ENCODE measurements at places on chromosomes 16 and 17.
A peak's percentile ranks its signal among the peaks of the same experiment; 100 is the strongest.

- no peak for DNase-seq
Observed at GRCh38 chr17:48624544-48625494, 1.3 kb downstream of the HOXB9 start.

GRCh38 chr17:752620-753219 is 656 bp upstream of the GEMIN4 start:
- peak; percentile 8 for DNase-seq

DNA sequence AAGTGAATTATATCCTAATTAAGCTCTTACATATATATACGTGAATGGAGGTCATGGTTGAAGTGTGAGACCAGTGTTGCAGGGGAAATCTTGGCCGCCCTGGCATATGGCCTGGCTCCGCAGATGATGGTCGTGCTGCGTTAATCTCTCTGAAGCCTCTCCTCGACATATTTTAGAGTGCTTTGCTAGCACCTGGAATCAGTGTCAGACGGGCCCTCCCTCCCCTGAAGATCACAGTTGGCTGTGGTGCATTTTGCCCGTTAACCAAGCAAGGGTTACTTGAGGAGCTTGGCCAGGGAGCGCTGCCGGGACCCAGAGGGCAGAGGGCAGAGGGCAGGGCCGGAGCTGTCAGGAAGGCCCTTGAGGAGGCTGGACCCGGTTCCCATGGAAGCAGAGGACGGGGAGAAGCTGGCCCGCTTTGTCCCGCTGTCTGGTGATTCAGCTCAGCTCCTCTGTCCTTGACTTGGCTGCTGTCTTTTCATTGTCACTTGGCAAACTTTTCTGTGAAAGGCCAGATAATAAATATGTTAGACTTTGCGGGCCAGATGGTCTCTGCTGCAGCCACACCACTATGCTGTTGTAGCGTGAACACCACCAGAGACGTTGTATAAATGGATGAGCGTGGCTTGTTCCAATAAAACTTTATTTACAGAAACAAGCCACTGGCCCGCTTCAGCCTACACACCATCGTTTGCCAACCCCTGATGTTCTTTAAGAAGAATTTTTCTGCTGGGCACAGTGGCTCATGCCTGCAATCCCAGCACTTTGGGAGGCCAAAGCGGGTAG is 32.3 kb downstream of the CIBAR2 start:
- DNase-seq, result no peak

DNA sequence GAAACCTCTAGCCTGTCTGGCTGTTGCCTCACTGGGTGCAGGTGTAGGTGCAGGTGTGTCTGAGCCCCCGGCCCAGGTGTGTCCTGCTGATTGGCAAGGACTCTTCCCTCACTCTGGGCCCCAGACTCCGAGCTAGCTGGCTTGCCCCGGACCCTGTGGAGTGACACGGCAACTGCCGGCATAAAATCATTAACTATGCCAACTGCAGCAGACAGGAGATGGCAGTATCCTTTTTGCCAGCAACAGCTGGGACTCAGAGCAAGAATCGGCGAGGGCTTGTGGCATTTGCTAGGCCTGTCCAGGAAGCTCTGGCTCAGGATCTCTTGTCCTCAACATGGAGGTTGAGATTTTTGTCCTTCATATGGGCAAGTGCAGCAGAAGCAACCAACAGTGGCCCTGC is 20.8 kb downstream of the CIAPIN1 start:
- no peak for DNase-seq

- no peak for DNase-seq
Observed at GRCh38 chr16:4564661-4565267, 8.6 kb downstream of the C16orf96 start.

GRCh38 chr17:40542558-40543411 is 22.5 kb downstream of the CCR7 start:
- DNase-seq, result no peak

DNA sequence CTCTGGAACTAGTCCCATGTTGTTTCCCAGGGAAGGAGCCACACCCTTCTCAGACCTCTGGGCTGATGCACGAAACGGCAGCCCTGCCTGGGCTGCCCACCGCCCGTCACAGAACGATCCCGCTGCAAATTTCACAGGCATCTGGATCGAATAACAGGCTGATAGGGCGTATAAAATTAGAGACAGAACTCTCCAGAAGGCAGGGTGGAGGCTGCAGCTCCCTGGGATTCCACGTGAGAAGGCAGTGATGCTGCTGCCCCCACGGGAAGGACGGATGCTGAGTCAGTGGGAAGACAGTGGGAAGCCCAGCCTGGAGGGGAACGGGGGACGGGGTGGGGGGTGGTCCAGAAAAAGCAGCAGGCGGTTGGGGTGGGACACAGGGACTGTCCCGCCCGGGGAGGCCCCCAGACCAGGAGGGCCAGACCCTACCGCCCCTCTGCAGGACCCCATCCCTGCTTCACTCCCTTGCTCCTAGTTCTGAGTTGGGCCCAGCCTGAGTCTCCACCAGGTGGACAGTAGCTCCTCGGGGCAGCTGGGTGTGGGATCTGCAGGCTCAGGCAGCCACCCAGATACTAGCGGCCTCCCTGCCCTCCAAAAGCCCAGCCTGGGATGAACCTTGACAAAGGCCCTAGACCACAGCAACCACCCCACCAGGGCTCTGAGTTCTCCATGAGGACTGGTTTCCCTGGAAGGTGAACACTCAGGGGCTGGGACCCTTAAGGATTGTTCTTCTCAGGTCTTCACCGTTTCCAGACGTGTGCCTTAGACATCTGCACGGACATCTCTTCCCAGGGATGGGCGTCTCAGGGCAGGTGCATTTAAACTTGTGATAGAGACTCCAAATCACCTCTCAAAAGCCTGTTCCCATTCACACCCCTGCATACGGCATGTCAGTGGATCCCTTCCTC is 117.8 kb downstream of the METRNL start:
- no peak for DNase-seq

GRCh38 chr17:78064708-78065107 is 63.8 kb downstream of the TMC6 start:
- no peak for DNase-seq

DNA sequence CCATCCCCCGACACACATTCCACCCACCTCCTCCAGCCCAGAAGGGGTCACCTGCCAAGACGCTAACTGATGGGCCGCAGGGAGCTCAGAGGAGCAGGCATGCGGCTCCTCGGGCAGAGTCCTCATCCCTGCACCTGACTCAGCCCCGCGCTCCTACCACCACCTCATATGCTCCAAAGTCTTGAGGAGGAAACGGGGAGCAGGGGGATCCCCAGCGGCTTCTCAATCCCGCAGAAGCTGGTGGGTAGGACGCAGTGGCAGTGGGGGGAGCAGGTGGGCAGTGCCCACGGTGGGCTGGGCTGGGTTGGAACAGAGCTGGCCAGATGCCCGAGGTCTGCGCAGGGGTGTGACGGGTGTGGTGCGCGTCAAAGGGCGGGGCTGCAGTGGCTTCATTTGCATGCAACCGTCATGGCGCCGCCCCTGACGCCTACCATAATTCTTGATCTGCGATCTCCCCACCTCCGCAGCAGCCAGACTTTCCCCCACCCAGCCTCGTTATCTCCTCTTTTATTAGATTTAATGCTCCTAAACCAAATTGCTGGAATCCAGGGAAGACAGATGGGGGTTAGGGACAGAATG is 39.0 kb upstream of the EMP2 start:
- no peak for DNase-seq

DNA sequence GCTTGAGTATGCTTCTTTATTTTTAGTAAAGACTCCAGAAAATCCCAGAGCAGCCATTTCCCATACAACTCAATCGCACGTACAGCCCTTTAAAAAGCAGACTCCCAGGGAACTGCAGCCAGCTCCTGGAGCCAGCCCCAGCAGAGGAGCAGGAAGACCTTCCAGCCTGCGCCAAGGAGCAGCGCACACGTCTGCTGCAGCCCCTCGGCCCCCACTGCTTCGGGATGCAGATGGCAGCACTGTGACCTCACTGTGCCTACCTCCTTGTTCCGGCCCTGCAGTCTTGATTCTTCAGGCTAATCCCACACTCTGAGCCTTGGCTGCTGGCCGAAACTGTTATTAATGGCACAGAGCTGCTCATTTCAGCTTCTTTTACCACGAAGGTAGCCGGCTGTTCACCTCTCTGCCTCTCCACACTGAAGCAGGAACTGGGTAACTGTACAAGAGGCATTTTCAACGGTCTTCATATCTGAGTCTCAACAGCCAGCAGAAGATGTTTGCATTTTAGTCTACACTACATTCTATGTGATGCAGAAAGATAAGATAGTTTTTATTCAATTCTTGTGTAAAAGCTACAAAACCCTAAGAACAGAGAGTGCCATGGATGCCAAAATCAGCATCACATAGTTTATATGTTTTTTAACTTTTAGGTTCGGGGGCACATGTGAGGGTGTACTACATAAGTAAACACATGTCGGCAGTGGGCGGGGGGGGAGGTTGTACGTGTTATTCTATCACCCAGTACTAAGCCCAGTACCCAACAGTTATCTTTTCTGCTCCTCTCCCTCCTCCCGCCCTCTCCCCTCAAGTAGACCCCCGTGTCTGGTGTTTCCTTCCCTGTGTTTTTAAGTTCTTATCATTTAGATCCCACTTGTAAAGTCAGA is 130.9 kb downstream of the ANKRD11 start:
- no peak for DNase-seq

DNA sequence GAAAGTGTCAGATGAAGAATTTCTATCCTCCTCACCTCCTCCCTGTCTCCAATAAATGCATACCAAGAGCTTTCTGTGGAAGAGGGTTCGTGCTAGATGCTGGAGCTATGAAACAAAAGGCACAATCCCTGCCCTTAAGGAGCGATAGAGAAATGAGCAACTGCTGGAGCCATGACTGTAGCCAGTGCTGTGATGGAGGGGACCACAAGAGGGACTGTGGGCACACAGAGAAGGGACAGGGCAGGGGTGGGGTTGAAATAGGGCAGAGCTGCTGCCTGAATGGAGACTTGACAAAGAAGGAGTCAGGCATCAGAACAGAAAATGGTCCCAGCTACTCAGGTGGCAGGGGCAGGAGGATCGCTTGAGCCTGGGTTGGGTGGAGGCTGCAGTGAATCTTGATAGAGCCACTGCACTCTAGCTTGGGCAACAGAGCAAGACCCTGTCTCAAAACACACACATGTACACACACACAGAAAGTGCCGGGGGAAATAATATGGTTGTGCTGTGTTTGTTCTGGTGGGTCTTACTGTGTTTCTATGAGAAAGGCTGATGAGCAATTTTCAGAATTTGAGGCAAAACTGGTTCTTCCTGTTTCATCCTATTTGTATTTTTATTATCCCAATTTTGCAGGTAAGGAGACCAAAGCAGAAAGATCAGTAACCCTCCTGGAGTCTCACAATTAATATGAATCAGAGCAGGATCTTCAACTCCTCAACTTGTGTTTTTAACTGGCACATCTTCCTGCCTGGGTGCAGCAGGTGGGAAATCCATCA is 16.5 kb downstream of the TMEM98 start:
- no peak for DNase-seq

DNA sequence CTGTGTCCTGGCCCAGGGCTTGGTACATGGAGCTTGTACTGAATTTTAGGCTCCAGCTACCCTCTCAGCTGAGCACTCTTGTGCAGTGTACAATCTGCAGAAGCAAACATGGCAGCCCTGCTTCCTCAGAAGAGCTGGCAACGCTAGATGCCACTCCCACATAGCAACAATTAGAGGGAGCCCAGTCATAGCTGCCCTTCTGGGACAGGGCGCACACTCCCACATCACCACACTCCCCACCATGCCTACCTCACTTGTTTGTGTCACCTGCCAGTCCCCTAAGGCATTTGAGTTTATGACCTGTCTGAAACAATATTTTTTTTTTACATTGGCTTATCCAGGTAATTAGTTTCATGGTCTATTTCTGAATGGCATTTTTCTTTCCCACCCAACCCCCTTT is 72.3 kb downstream of the C17orf67 start:
- DNase-seq, result no peak

- no peak for DNase-seq
Observed at GRCh38 chr17:812638-813204, 30.6 kb downstream of the MRM3 start.

DNA sequence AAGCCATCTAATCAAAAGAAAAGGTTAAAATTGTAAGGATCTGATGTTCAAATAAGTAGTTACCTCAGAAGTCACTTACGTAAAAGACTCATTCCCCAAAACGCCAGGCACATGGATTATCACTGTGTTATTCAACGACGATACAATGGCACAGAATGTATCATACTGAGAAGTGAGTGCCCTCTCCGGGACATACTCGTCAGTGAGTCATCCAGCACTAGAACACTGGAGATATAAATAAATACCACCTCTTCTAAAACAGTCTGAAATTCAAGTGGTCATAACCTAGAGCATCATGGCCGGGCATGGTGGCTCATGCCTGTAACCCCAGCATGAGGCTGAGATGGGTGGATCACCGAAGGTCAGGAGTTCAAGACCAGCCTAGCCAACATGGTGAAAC is 24.9 kb downstream of the USP31 start:
- DNase-seq, result no peak

DNA sequence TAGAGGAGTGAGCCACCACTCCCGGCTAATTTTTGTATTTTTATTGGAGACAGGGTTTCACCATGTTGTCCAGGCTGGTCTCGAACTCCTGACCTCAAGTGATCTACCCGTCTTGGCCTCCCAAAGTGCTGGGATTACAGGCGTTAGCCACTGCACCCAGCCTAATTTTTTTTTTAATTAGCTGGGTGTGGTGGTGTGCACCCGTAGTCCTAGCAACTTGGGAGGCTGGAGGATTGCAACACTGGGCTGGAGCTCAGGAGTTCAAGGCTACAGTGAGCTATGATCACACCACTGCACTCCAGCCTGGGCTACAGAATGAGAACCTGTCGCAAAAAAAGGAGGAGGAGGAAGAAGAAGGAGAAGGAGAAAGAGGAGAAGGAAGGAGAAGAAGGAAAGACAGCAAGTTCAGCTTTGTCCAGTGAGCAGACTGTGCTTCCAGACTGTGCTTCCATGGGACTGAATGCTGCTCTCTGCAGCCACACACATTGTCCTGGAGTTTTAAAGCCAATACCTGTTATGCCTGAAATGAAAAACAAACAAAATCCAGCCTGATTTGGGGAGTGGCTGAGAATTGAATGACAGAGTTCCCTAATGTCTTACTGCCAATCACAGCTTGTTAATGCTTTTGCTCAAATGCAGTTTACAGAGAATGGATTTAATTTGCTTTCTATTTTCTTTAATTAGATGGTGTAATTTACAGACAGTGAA is 2.8 kb upstream of the TNFRSF13B start:
- no peak for DNase-seq

DNA sequence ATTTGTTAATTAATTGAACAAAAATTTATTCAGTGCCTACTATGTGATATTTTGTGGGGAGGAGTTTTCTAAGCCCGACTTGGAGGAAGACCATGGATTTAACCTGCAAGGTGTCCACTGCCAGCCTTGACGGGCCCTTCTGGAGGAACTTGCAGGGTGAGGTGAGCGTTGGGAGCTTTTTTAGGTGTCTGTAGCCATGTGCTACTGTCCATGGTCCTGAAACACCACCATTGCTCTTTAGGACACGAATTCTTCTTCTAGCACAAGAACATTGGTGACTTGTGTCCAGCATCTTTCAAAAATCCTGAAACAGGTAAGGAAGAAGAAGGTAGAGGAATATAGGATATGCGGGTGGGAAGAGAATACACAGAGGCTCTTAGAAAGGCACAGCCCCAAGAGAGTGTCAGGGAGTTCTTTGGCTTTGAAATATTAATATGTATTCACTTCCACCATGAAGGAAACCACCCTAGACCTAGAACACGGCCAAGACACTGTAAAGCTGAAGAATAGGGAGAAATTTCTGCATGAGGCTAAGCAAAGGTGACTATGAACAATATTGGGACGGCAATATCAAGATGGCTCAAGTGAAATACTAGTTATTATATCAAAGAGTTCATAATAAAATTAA is 27.9 kb upstream of the OR4D1 start:
- no peak for DNase-seq

- DNase-seq, result peak; percentile 5
Observed at GRCh38 chr16:78705694-78706093, 606.2 kb downstream of the WWOX start.

Data from activated T-helper 1 cell treated with anti-CD3 and anti-CD28 coated beads, Interleukin-2, amount 50 U/mL, for 16 hours (primary cell).